Activated naive CD4-positive, alpha-beta T cell (primary cell): ENCODE measurements at places on chromosomes 7 and 10.

- no peak for DNase-seq
Observed at GRCh38 chr10:116073510-116073909, 199.5 kb downstream of the GFRA1 start.

- DNase-seq: no peak
Observed at GRCh38 chr10:129711291-129711690, 244.2 kb downstream of the MGMT start.

DNA sequence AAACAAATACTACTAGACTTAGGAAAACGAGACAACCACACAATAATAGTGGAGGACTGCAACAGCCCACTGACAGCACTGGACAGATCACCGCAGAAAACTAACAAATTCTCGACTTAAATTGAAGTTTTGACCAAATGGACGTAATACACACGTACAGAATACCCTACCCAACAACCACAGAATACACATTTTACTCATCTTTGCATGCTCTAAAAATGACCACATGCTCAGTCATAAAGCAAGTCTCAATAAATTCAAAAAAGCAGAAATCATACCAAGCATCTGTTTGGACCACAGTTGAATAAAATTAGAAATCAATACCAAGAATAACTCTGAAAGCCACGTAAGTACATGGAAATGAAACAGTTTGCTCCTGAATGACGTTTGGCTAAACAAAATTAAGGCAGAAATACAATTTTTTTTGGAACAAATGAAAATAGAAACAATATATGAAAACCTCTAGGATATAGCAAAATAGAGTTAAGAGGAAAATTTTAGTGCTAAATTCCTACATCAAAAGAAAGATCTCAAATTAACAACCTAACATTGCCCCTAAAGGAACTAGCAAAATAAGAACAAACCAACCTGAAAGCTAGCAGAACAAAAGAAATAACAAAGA, 30.6 kb downstream of the MAPK8 start:
- no peak for DNase-seq

DNA sequence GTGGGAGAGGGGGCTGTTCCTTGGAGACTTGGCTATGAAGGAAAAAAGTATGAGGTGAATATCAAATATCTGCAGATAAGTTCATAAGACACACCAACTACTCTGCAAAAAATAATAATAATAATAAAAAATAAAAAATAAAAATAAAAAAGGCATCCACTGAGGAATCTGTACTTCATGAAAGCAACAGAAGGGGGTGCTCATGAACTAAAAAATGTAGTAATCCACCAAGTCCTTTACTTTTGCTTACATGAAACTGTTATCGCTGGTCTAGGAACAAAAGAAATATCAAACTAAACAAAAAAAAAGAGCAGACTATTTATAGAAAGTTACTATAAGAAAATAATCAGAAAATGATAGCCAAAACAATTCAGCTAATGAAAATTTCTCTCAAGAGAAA, 579.0 kb downstream of the PHTF2 start:
- no peak for DNase-seq

- no peak for DNase-seq
Observed at GRCh38 chr7:151513133-151513532, 6.6 kb downstream of the RHEB start.

DNA sequence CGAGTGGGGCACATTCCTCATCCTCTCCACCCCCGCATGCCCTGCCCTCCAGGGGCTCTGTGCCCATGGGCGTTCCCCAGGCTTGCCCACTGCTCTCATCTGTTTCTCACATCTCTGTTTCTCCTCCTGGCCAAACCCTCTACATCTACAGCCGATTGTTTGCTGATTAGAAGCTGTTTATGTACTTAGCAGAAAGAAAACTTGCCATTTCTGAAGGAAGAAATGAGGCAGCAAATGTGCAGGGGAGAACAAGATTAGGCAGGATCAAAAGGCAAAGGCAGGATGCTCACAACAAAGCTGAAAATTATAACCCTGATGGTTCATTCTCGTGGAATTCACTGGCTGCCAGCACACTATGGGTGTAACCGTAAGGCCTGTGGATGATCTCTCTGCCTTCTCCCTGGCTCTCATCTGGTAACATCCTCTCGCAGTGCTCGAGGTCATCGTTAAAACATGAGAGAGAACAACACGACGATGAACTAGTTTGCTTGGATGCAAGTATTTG, 111.6 kb upstream of the KLF14 start:
- DNase-seq: no peak
